Activated CD4-positive, alpha-beta T cell treated with anti-CD3 and anti-CD28 coated beads, Interleukin-2, amount 10 ng/mL, durations not matched to agents 7 days and 5 days (primary cell): ENCODE measurements at places on chromosomes 12 and 14.

GRCh38 chr12:1104088-1104800 is 113.2 kb downstream of the ERC1 start:
- no peaks in the 10 kb centered on the region for H3K27me3 ChIP-seq
- no peak overlapping the region for H3K27ac ChIP-seq
- peaks cover 36% of the 10 kb centered on the region for H3K4me1 ChIP-seq
- peaks cover 3% of the 10 kb centered on the region for H3K36me3 ChIP-seq
- no peak for DNase-seq

- no peak overlapping the region for H3K4me3 ChIP-seq
- H3K36me3 ChIP-seq = no peaks in the 10 kb centered on the region
- H3K27me3 ChIP-seq = no peaks in the 10 kb centered on the region
These were observed 62.4 kb downstream of the IQSEC3 start for GRCh38 chr12:129001-129400.

- DNase-seq = no peak
- H3K36me3 ChIP-seq = no peaks in the 10 kb centered on the region
- H3K27me3 ChIP-seq = no peaks in the 10 kb centered on the region
- H3K4me3 ChIP-seq = no peak overlapping the region
- no peaks in the 10 kb centered on the region for H3K4me1 ChIP-seq
These were observed 515.3 kb downstream of the SLC6A15 start for GRCh38 chr12:84397263-84397662.

- no peak overlapping the region for H3K4me3 ChIP-seq
- no peak overlapping the region for H3K27ac ChIP-seq
- no peaks in the 10 kb centered on the region for H3K36me3 ChIP-seq
- no peaks in the 10 kb centered on the region for H3K27me3 ChIP-seq
These were observed 10.6 kb downstream of the SERPINA3 start for GRCh38 chr14:94622653-94623421.

DNA sequence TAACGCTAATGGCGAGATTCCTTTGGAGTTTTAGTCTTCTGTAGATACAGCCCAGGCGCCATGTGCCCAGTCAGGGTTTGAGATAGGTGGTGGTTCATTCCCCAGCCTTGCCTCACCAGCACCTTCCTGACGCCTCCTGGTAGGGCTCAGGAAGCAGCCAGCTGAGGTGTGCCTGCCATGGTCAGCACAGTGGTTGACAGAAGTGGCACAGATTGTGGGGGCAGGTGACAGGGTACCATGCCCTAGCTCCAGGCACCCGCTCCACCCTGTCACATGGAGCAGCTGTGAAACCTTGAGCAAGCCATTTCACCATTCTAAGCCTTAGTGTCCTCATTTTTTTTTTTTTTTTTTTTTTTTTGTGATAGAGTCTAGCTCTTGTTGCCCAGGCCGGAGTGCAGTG is 45.6 kb downstream of the EVL start:
- peaks cover 82% of the 10 kb centered on the region for H3K36me3 ChIP-seq
- H3K4me3 ChIP-seq = no peak overlapping the region
- no peak overlapping the region for H3K27ac ChIP-seq
- DNase-seq = no peak
- no peaks in the 10 kb centered on the region for H3K27me3 ChIP-seq

DNA sequence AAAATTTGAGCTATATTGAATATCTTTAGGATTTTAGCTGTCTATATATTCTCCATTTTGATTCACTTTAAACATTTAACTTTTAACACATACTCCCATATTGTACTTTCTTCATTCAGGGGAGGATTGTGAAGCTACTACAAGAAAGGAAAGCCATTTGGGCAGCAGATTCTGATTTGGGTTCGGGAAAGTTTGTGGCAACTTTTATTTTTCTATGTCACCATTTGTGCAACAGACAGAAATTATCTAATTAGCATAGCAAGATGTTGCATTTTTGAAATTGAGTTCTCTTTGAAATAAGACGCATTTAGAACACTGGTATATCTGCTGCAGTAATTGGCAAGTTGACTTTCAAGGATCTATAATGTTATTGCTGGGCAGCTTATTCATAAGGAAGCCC is 134.3 kb downstream of the KICS2 start:
- H3K27me3 ChIP-seq = peaks cover 2% of the 10 kb centered on the region
- no peak for DNase-seq
- H3K4me1 ChIP-seq = peaks cover 9% of the 10 kb centered on the region
- no peak overlapping the region for H3K4me3 ChIP-seq
- no peak overlapping the region for H3K27ac ChIP-seq

GRCh38 chr12:25730489-25731349 is 177.6 kb upstream of the LMNTD1 start:
- no peaks in the 10 kb centered on the region for H3K4me1 ChIP-seq
- no peaks in the 10 kb centered on the region for H3K27me3 ChIP-seq
- no peak overlapping the region for H3K27ac ChIP-seq
- H3K4me3 ChIP-seq = no peak overlapping the region
- DNase-seq = no peak
- no peaks in the 10 kb centered on the region for H3K36me3 ChIP-seq

GRCh38 chr12:9751204-9752144 is 9.2 kb downstream of the CD69 start:
- H3K4me1 ChIP-seq = peaks cover 65% of the 10 kb centered on the region
- no peaks in the 10 kb centered on the region for H3K27me3 ChIP-seq
- peaks cover 42% of the 10 kb centered on the region for H3K36me3 ChIP-seq
- peak; percentile 34 for DNase-seq

DNA sequence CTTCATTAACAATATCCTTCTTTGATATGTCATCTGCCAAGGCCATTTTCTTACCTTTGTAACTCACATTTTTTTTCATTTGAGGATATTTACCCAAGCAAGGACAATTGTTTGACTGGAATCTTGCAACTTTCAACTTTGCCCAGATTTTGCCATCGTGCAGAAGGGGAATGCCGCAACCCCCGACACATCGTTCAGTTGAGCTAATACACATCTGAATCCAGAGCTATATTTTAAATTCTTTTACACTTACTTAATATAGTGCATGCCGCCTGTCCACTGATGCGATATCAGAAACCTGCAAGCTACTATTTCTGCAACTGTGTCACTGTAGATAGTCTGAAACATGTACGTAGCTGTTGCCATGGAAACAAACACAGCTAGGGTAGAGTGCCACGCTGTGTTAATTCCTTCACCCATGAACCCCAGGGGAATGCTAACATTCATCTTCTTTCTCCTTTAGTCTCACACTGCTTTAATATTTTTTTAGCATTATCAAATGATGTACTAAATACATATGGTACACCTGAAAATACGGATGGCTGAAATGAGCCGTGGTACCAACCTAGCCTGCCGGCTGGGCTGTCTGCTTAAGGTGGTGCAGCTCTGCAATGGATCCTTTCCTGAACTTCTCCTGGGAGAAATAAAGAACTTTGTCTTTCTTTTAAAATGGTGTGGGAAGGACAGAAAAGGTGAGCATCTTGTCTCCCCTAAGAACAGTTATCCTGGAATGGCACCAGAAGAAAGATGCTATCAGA is 77.0 kb upstream of the FOXN3 start:
- no peak overlapping the region for H3K27ac ChIP-seq
- no peaks in the 10 kb centered on the region for H3K4me1 ChIP-seq
- DNase-seq = no peak
